Testis (tissue), 5 donors: ENCODE measurements at places on chromosomes 12 and 14.

DNA sequence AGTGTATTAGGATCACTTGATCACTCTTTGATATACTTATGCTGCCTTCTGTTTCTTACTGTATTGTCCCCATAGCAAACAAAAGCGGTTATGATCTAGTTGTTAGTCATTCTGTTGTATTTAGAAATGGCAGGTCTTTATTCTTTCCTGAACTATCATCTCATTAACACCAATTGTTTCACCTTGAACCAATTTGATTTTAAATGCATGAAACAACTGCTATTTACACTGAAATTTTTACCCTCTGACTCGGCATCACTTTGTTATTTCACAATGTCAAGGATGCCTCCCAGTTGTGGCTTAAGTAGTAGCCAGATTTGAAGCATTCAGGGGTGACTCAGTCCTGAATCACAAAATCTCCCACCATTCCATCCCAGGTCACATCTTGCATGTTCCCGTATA, 303.5 kb downstream of the EGLN3 start:
- H3K36me3 ChIP-seq: no peaks in the 10 kb centered on the region
- no peak overlapping the region for H3K27ac ChIP-seq
- DNase-seq: no peak
- H3K4me3 ChIP-seq: no peak overlapping the region

- H3K4me3 ChIP-seq: no peak overlapping the region
- no peaks in the 10 kb centered on the region for H3K4me1 ChIP-seq
- DNase-seq: no peak
- no peak overlapping the region for H3K27ac ChIP-seq
- no peaks in the 10 kb centered on the region for H3K36me3 ChIP-seq
- no peaks in the 10 kb centered on the region for H3K27me3 ChIP-seq
Observed at GRCh38 chr12:50628394-50628793, 123.6 kb downstream of the DIP2B start.

- no peak for DNase-seq
- no peak overlapping the region for H3K27ac ChIP-seq
- H3K36me3 ChIP-seq: no peaks in the 10 kb centered on the region
- no peak overlapping the region for H3K4me3 ChIP-seq
Observed at GRCh38 chr12:116368196-116369194, 91.0 kb upstream of the MED13L start.

DNA sequence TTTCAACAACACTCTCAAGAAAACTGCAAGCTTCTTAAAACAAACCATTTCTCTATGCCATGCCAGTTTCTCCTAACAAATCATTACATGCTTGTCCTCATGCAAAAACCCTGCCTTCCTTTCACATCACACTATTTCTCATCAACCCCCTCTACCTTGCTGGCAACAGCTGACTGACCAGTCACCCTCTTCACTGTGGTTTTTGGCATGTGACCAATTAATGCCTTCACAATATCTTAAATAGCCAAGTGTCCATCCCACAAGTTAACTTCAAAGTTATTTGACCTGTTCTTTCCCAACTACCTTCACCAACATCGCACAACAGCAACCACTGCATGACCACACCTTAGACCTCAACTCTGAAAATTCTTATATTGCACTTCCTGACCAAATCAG, 159.6 kb downstream of the CEP128 start:
- no peaks in the 10 kb centered on the region for H3K4me1 ChIP-seq
- no peak overlapping the region for H3K4me3 ChIP-seq
- no peaks in the 10 kb centered on the region for H3K36me3 ChIP-seq
- no peaks in the 10 kb centered on the region for H3K27me3 ChIP-seq
- no peak overlapping the region for H3K27ac ChIP-seq

GRCh38 chr12:13218641-13219040, 22.1 kb downstream of the EMP1 start:
- no peaks in the 10 kb centered on the region for H3K4me1 ChIP-seq
- no peaks in the 10 kb centered on the region for H3K36me3 ChIP-seq
- no peaks in the 10 kb centered on the region for H3K27me3 ChIP-seq
- no peak for DNase-seq
- H3K4me3 ChIP-seq: no peak overlapping the region
- H3K27ac ChIP-seq: no peak overlapping the region

DNA sequence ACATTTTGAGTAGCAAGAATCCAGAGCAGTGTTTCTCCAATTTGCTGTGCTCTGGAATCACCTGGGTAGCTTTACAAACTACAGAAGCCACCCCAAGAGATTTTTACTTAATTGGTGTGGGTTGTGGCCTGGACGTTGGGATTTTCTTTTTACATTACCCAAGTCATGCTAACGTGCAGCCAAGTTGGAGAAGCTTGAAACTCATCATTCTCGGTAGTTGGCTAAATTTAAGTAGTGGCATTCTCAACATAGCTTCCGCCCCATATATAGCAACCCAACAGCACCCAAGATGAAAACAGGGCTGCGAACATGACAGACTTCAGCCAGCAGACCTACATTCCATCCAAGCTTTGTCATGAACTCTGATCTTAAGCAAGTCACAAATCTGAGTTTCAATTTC, 25.0 kb downstream of the DAD1 start:
- H3K4me1 ChIP-seq: no peaks in the 10 kb centered on the region
- H3K36me3 ChIP-seq: no peaks in the 10 kb centered on the region
- DNase-seq: no peak

DNA sequence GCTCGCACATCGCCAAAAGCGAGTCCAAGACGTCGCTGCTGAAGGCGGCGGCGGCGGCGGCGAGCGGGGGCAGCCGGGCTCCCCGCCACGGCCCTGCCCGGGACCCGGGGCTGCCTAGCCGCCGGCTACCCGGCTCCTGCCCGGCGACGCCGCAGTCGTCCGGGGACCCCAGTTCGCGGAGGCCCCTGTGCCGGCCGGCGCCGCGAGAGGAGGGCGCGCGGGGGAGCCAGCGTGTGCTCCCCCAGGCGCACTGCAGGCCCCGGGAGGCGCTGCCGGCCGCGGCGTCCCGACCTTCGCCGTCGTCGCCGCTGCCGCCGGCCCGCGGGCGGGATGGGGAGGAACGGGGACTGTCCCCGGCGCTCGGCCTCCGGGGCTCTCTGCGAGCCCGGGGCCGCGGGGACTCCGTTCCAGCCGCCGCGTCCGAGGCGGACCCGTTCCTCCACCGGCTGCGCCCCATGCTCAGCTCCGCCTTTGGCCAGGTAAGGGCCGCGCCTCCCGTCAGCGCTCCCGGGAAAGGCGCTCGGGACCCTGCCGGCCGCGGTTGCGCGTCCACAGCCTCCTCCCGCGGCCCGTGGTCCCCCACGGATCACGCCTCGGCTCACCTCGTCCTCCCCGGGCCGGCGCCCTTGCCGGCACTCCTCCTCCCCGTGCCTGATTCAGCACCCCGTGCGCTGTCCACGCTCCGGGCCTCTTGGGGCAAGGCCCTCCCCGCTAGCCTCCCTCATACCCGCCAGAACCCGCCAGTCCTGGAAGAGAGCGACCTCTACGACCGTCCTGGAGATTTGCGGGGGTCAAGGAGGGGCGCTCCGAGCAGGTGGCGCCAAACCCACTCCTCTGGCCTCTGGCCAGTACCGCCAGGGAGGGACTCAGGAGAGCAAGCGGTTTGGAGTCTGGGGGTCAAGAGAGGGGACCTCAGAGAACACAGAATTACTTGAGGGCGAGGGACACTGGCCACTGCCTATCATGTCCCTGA, 721 bp downstream of the CABP1 start:
- H3K27ac ChIP-seq: no peak overlapping the region
- peak; percentile 65 for DNase-seq
- peaks cover 6% of the 10 kb centered on the region for H3K4me1 ChIP-seq
- peak overlapping the region; percentile 44 for H3K4me3 ChIP-seq
- H3K27me3 ChIP-seq: no peaks in the 10 kb centered on the region
- H3K36me3 ChIP-seq: no peaks in the 10 kb centered on the region

DNA sequence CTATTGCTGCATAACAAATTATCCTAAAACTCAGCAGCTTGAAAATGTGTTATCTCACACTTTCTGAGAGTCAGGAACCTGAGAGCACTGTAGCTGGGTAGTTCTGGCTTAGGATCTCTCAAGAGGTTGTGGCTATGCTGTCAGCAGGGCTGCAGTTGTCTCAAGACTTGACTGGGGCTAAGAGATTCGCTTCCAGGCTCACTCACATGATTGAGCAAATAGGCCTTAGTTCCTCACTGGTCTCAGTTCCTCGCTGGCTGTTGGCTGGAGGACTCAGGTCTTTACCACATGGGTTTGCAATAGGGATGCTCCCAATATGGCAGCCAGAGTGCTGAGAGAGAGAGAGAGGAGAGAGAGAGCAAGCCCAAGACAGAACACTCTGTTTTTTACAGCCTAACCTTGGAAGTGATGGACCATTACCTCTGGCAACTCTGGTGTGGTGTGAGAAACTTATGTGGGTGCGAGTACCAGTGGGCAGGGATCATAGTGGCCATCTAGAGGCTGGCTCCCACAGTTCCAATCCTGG, 15.9 kb upstream of the DHRS2 start:
- no peak overlapping the region for H3K27ac ChIP-seq
- no peaks in the 10 kb centered on the region for H3K4me1 ChIP-seq
- H3K4me3 ChIP-seq: no peak overlapping the region
- no peak for DNase-seq

GRCh38 chr12:105742567-105742874, 396.2 kb downstream of the NUAK1 start:
- H3K4me1 ChIP-seq: peaks cover 9% of the 10 kb centered on the region
- no peak overlapping the region for H3K4me3 ChIP-seq
- no peaks in the 10 kb centered on the region for H3K27me3 ChIP-seq
- H3K36me3 ChIP-seq: no peaks in the 10 kb centered on the region
- no peak for DNase-seq

DNA sequence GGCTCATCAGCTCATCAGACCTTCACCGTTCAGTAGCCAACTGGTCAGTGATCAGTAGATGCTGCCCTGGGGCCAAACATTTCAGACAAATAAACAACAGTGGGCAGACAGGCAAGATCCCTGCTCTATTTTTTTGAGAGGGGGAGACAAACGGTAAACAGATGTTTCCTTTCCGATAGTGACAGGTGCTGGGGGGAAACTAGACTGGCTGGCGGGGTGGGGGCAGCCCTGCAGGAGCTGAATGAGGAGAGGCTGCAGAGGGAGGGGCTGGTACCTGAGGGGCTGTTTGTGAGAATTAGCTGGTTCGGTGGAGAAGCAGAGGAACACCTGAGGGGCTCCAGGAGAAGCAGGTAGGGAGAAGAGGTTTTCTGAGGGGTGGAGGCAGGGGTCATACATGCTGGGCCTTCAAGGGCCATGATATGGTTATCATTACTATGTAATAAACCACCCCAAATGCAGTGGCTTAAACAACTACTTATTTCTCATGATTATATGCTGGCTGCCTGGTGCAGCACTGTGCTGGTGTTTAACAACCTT, 8.2 kb upstream of the GOLGA3 start:
- no peaks in the 10 kb centered on the region for H3K36me3 ChIP-seq
- peaks cover 14% of the 10 kb centered on the region for H3K4me1 ChIP-seq
- no peak for DNase-seq
- H3K27ac ChIP-seq: no peak overlapping the region
- no peak overlapping the region for H3K4me3 ChIP-seq

GRCh38 chr12:48454667-48455066, 17.7 kb upstream of the ANP32D start:
- H3K4me1 ChIP-seq: peaks cover 4% of the 10 kb centered on the region
- H3K27ac ChIP-seq: no peak overlapping the region
- no peak for DNase-seq
- no peak overlapping the region for H3K4me3 ChIP-seq
- no peaks in the 10 kb centered on the region for H3K36me3 ChIP-seq

DNA sequence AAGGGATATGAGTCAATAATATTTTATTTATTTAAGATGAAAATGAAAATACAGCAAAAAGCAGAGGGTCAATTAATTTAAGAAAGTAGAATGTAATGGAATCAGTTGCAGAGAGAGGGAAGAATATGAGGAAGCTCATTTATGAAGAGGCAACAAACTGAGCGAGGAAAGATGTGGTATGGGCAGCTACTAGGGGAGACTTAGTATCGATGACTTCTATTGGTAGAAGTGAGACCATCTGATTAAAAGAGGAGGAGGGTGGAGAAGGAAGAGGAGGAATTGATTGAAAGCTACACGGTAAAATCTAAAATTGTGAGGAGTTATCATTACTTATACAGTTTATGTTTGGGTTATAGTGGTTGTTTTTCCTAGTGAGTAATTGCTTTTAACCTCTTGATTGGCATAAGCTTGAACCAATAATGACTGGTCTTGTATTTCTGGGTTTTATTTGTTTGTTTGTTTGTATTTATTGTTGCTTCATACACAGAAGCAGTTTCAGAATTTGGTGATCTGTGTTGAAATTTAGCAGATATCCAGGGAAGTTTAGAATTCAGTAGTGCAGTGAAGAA, 121.0 kb downstream of the LRRIQ1 start:
- H3K27ac ChIP-seq: no peak overlapping the region
- no peak overlapping the region for H3K4me3 ChIP-seq
- no peaks in the 10 kb centered on the region for H3K27me3 ChIP-seq
- no peak for DNase-seq
- no peaks in the 10 kb centered on the region for H3K36me3 ChIP-seq

GRCh38 chr12:75809746-75810145, 221.8 kb downstream of the PHLDA1 start:
- no peak overlapping the region for H3K27ac ChIP-seq
- DNase-seq: no peak
- H3K36me3 ChIP-seq: no peaks in the 10 kb centered on the region
- H3K27me3 ChIP-seq: no peaks in the 10 kb centered on the region
- no peaks in the 10 kb centered on the region for H3K4me1 ChIP-seq
- no peak overlapping the region for H3K4me3 ChIP-seq

DNA sequence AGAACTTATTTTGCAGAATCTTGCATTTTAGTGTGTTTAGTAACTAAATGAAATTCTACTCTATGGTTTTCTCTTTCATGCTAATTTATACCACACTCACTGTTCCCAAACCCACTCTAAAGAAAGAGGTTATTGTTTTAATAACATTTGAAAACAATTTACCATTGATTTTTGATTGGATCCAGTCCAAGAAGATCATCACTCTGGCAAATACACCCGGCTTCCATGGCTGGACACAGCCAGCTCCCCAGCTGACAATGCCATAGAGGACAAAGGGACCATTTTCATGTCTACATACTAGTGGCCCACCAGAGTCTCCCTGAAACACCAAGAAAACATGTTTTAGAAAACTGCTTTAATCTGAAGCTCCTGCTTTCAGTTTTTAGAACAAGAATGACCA, 42.4 kb downstream of the OVCH1 start:
- H3K4me1 ChIP-seq: no peaks in the 10 kb centered on the region
- H3K4me3 ChIP-seq: no peak overlapping the region
- no peaks in the 10 kb centered on the region for H3K36me3 ChIP-seq
- no peak overlapping the region for H3K27ac ChIP-seq

- peaks cover 11% of the 10 kb centered on the region for H3K4me1 ChIP-seq
- no peak overlapping the region for H3K27ac ChIP-seq
- no peaks in the 10 kb centered on the region for H3K27me3 ChIP-seq
- no peak overlapping the region for H3K4me3 ChIP-seq
- no peaks in the 10 kb centered on the region for H3K36me3 ChIP-seq
- DNase-seq: no peak
Observed at GRCh38 chr14:104772707-104773504, 20.0 kb downstream of the SIVA1 start.

DNA sequence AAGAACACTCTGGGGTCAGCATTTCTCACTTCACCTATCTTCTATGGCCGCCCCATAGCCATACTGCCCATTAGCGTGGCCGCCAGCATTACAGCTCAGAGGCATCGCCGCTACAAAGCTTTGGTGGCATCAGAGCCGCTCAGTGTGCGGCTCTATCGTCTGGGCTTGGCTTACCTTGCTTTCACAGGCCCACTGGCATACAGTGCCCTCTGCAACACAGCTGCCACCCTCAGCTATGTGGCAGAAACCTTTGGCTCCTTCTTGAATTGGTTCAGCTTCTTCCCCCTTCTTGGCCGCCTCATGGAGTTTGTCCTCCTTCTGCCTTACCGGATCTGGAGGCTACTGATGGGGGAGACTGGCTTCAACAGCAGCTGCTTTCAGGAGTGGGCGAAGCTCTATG, 2.6 kb downstream of the DNAJC22 start:
- H3K36me3 ChIP-seq: no peaks in the 10 kb centered on the region
- no peak overlapping the region for H3K4me3 ChIP-seq
- H3K4me1 ChIP-seq: peaks cover 38% of the 10 kb centered on the region
